Foreskin keratinocyte (primary cell): ENCODE measurements at places on chromosomes 5 and 9.
A peak's percentile ranks its signal among the peaks of the same experiment; 100 is the strongest.

GRCh38 chr9:22654833-22655232 lies 208.2 kb downstream of the DMRTA1 start:
- DNase-seq = no peak

DNA sequence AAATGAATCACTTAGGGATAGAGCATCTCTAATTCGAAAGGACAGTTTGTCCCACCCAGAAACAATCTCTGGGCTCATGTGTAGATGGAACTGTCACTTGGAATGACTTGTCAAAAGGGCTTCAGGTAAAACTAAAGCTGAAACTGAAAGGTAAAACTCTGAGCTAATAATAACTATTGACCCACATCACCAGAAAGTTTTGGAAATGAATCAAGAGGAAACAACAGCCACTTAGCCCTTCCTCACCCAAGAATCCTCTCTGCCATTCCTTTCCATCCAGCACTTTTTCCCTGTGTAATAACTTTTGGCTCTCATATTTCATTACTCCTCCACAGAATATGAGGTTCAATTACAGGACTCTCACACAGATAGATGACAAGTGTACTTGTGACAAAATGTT lies 14.0 kb upstream of the GLRX start:
- no peak for DNase-seq

DNA sequence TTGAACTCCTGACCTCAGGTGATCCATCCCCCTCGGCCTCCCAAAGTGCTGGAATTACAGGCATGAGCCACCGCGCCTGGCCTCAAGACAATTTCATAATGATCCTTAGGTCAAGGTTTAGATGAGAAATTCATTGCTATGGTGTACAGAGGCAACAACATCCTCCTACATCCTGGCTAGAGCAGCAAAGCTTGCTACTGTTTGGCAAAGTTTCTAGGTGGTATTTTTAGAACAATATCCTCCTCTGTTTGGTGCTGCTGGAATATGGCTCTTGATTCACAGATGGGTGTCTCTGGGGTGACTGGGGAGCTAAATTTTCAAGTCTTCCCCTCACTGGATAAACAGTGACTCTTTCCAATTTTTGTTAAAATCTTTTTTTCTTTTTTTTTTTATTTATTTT lies 30.6 kb downstream of the CRHBP start:
- no peak for DNase-seq

GRCh38 chr5:175282611-175283225 lies 161.3 kb downstream of the DRD1 start:
- peak; percentile 36 for DNase-seq

DNA sequence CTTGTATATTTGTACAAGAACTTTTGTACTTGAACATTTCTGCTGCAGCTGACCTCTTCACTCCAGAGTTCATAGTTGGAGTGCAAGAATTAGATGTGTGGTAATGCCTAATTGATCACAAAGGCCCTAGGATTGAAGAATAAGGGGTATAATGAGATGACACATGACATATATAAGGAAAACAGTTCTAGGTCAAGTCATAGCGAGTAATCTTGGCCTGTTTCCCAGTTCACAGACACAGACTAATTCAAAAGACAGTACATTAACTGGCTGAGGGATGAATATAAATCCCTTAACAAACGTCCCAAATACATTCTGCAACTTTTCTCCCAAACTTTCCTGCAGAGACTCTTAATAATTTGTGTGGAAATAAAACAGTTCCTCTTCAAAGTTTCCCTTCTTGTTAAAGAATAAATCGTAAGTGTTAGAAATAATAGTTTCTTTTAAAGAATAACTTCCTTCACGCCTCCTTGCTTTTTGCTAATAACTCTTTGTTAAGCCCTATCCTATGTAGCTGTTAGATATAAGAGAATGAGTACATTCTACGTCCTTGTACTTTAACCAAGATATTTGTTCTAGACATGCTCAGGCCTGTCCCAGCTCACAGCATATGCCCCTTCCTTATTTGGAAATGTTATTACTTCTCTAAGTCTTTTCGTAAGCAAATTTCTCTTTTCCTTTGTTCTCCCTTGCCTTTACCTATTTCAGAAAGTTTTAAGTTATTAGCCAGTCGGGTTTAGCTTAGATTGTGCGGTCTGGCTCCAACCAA lies 556.4 kb upstream of the CTNND2 start:
- DNase-seq = peak; percentile 62

DNA sequence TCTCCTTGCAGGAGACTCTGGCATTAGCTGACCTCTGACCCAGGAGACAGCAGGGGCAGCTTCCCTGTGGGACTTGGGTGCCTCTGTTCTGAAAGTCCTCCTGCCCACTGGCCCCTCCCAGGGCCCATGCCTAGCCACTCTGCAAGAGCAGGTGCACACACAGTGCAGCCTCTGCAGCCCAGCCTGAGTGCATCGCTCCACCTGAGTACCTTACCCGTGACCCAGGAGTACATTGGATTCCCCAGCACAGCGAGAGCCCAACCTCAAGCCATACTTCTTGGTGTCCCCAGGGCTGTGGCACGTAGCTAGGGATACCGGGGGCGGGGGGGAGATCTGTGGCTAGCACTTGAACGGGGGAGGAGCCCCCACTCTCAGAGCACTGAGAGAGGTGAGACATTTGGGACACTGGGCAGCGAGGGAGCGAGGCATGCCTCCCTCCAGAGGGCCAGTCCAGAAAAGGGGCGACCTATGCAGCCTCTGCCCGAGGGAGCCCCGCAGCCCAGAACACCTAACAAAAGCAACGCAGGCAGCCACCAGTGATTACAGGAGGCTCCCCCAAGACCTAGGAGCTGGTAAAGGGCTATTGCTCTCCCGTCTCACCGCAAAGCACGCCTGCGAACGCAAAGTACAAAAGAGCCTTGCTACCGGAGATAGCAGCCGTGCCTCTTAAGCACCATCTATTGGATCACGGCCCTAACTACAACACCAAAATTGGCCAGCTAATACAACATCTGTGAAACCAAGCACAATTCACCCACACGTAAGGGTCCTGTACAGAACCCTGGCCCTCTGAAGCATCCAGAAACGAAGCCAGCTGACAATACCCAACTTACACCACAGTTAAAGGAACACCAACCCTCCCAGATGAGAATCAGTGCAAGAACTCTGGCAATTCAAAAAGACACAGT lies 826 bp upstream of the PRDM9 start:
- DNase-seq = peak; percentile 33

DNA sequence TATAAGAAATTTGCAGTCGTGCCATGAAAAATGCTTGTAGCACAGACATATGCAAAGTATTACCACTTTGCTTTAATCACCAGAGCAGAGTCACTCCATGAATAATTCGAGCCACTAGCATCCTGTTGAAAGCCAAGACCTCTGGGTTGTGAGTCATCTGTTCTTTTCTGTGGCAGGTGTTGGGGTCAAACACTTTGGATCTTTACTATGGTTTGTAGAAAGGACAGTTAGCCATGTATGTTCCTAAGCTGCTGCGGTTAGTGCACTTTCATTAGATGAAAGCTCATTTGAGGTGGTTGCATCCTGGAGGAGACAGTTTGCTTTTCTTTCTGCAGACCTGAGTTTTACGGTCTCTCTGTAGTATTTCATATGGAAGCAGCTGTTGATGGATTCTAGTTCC lies 223.7 kb downstream of the DMRT2 start:
- DNase-seq = no peak
